ENCODE measurements at places on chromosomes 5 and 9. TPM values are rescaled to one million over a fixed set of nuclear protein-coding genes. Genes with fewer than 3 reads are reported as not detected.

IFNA1 gene
- not detected for total RNA-seq

FBXL17 gene
- total RNA-seq: 10.9 TPM

ANKRA2 gene
- 29.7 TPM for total RNA-seq

CCDC187 gene
- under 0.01 TPM for total RNA-seq

PAEP gene
- not detected for total RNA-seq

EFNA5 gene
- 18.7 TPM for total RNA-seq

BAAT gene
- total RNA-seq: 0.07 TPM

AK3 gene
- total RNA-seq: 56.5 TPM

ALDH1B1 gene
- 8.9 TPM for total RNA-seq

MORN5 gene
- not detected for total RNA-seq

PCDHGA8 gene
- 1.3 TPM for total RNA-seq

ADAMTS13 gene
- 3.8 TPM for total RNA-seq

PCDHB16 gene
- not detected for total RNA-seq

PCDHGA2 gene
- total RNA-seq: 1.00 TPM

SOWAHA gene
- total RNA-seq: not detected

NANS gene
- 43.2 TPM for total RNA-seq

PLAC8L1 gene
- not detected for total RNA-seq

PCDHGA10 gene
- total RNA-seq: 1.7 TPM

DBH gene
- total RNA-seq: not detected

GAPVD1 gene
- total RNA-seq: 82.9 TPM

FOXD4L3 gene
- 0.21 TPM for total RNA-seq

GFI1B gene
- not detected for total RNA-seq

HSPB3 gene
- total RNA-seq: not detected

UBE2D2 gene
- 46.6 TPM for total RNA-seq

INSL4 gene
- total RNA-seq: not detected

LCN15 gene
- total RNA-seq: not detected

CXXC5 gene
- total RNA-seq: 5.1 TPM

SLC12A7 gene
- 3.1 TPM for total RNA-seq

CDX1 gene
- total RNA-seq: not detected

NNT gene
- total RNA-seq: 61.6 TPM

PCDHAC2 gene
- 25.5 TPM for total RNA-seq

PCDHGB6 gene
- total RNA-seq: 4.0 TPM

LCN2 gene
- total RNA-seq: 49.6 TPM

ICE1 gene
- 44.2 TPM for total RNA-seq

TPPP gene
- total RNA-seq: 2.7 TPM

GRM6 gene
- total RNA-seq: not detected

XRCC4 gene
- 10.3 TPM for total RNA-seq

OR1L6 gene
- not detected for total RNA-seq

CDKN2B-AS1 gene
- total RNA-seq: 1.9 TPM

FCN2 gene
- not detected for total RNA-seq

CCDC171 gene
- total RNA-seq: 2.3 TPM

PCDHGA3 gene
- total RNA-seq: 0.36 TPM

VCAN gene
- 205 TPM for total RNA-seq

PCDHGB3 gene
- 2.1 TPM for total RNA-seq

SLC36A3 gene
- total RNA-seq: not detected

IFNA21 gene
- not detected for total RNA-seq

IFNA13 gene
- total RNA-seq: not detected

EXOSC2 gene
- 35.3 TPM for total RNA-seq

C7 gene
- not detected for total RNA-seq

ANAPC2 gene
- 17.4 TPM for total RNA-seq

GPR150 gene
- total RNA-seq: 0.21 TPM

PHF24 gene
- 0.68 TPM for total RNA-seq

ACO1 gene
- 41.6 TPM for total RNA-seq

BTNL3 gene
- not detected for total RNA-seq

FBP2 gene
- not detected for total RNA-seq

GAPT gene
- total RNA-seq: not detected

MYMK gene
- not detected for total RNA-seq

ZNF454 gene
- total RNA-seq: 4.8 TPM

TEK gene
- under 0.01 TPM for total RNA-seq

All from nasal cavity respiratory epithelium epithelial cell of viscerocranial mucosa (primary cell).